Fibroblast of lung (primary cell): ENCODE measurements at places on chromosomes 5 and 9. TPM values are rescaled to one million over a fixed set of nuclear protein-coding genes. Genes with fewer than 3 reads are reported as not detected.

The IFNA13 gene
- not detected in 2 replicates for total RNA-seq

The SERF1B gene
- 14.6 and 19.8 TPM in 2 replicates for total RNA-seq

The SLC34A1 gene
- total RNA-seq, result not detected in 2 replicates

The RIOK2 gene
- total RNA-seq, result 24.6 and 25.4 TPM in 2 replicates

The GLDC gene
- 0.51 and 0.83 TPM in 2 replicates for total RNA-seq

The DBH gene
- not detected in 2 replicates for total RNA-seq

The CER1 gene
- not detected in 2 replicates for total RNA-seq

The IGFBPL1 gene
- total RNA-seq, result not detected in 2 replicates

The SPINK5 gene
- total RNA-seq, result not detected in 2 replicates

The ABO gene
- total RNA-seq, result not detected in 2 replicates

The ANKS6 gene
- total RNA-seq, result 9.6 and 10.3 TPM in 2 replicates

The MARCHF11 gene
- not detected in 2 replicates for total RNA-seq

The OBP2B gene
- total RNA-seq, result not detected in 2 replicates

The NUTM2F gene
- total RNA-seq, result not detected in 2 replicates

DNA sequence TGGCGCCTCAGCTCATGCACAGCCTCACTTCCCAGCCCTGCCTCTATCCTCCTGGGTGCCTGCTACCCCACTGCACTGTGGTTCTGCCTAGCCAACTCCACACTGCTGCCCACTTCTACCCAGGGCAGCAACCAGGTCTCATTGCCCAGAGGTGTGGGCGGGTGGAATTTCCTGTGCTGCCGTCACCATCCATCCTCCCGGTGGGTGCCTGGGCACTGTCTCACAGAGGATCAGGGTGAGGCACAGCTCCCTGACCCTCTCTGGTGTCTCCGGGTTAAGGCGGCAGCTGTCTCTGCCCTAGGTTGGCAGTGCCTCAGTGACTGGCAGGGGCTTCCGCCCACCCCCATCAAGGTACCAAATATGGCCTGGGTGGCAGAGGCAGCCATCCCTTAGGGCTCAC is 4.3 kb upstream of the MTMR12 start:
- DNase-seq, result no peak

- peak; percentile 97 for DNase-seq
These were observed 100.4 kb downstream of the PDE4D start for GRCh38 chr5:59792983-59793585.

DNA sequence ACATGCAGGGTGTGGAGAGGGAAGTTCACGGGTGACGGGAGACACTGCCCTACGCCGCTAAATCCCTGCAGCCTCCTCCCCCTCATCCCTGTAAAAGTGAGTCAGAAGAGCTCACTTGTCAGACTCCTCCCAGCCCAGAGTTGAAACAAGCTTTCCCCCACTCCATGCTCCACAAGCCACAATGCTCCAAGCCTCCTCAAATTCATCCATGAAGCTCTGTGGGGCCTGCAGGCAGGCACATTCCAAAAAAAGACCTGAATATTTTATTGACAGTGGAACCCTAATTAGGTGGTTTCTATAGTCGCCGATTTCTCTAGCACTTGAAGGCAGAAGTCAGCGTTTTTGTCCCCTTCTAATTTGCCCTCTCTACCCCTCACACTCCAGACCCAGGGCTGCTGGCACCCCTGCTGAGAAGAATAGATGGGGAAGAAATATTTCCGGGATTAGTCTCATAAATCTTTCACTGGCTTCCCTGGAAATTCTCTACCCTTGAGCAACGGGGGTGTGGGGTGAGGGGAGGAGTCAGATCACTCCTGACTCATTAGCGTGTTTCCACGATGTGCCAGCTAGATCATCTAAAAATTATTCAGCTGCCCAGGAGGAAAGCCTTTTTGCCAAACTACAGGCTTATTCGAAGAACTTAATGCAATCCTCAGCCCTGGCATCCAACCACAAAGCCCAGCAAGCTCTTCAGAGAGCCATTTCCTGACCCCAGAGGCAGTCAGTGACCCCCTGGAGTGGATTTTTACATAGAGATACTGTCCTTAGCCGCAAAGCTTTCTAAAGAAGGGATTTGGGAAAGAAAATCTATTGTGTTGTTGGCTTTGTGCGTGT is 97.1 kb downstream of the ENC1 start:
- peak; percentile 97 for DNase-seq

GRCh38 chr5:65017636-65018035 is 248.9 kb downstream of the CWC27 start:
- no peak for DNase-seq

GRCh38 chr5:14414007-14414406 is 167.6 kb upstream of the OTULINL start:
- DNase-seq, result no peak

GRCh38 chr5:128905568-128906110 is 59.6 kb upstream of the SLC27A6 start:
- DNase-seq, result peak; percentile 77

DNA sequence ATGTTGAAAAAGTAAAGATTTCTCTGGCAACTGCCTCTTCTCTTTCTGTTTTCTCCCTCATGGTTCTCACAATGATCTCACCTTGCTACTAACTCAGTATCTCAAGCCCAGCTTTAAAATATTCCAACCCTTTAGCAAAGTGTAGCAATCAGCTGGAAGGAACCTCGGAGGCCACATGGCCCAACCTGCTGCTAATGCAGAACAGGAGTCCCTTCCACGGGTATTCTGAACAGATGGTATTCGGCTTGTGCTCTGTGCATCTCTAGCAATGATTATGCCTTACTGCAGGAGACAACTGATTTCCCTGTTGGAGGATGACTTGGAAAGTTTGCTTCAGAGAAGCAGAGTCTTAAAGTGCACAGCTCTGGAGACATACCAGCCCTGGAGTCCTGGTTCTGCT is 151.8 kb upstream of the PPP1R2B start:
- no peak for DNase-seq

GRCh38 chr9:121505903-121506735 is 6.5 kb upstream of the GGTA1 start:
- no peak for DNase-seq

GRCh38 chr9:13395156-13395555 is 115.7 kb upstream of the MPDZ start:
- no peak for DNase-seq

DNA sequence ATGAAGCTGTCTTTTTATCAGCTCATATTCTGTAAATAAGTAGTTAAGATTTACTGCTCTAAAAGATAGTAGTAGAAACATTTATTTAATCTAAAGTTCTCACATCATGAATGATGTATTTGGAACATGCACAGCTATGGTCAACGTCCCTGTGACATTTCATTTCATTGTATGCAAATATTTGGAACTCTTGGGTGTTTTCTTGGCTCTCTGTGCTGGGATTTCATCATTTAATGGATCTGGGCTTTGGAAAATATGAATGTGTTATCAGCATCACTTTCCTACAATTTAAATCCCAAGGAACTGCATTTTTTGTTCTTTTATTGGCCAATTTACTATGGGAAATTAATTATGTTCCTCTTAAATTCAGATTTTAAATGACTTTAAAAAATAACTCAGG is 462.9 kb downstream of the SEMA5A start:
- no peak for DNase-seq

- DNase-seq, result no peak
These were observed 20.8 kb upstream of the ADRB2 start for GRCh38 chr5:148805326-148806290.

- peak; percentile 100 for DNase-seq
These were observed 473.6 kb upstream of the TNC start for GRCh38 chr9:115591584-115591984.

DNA sequence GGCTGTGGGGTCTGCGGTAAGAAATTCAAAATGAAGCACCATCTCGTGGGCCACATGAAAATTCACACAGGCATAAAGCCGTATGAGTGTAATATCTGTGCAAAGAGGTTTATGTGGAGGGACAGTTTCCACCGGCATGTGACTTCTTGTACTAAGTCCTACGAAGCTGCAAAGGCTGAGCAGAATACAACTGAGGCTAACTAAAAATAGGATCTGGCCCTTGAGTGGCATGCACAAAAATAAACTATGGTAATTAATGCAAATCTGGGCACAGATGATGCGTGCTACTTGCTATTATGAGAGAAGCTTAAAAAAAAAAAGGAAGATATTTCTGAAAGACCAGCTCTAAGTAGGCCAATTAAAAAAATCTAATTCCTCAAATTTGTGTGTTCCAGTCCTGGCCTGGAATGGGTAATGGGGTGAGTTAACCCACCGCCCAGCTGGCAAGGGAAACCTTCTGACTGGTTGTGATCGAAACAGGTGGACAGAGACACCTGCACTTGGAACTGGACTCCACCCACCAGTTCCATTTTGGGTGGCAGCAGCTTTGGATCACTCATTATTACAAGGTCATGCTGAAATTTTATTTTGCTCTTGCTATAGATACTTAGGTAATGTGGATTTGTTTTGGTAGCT is 26.6 kb upstream of the ZBTB34 start:
- no peak for DNase-seq

- DNase-seq, result no peak
These were observed 579 bp upstream of the FAM78A start for GRCh38 chr9:131276891-131277286.

- DNase-seq, result peak; percentile 80
These were observed 484.9 kb downstream of the BNC2 start for GRCh38 chr9:16385590-16385989.

GRCh38 chr9:128337936-128338335 is 2.4 kb upstream of the SLC27A4 start:
- DNase-seq, result no peak

GRCh38 chr5:125497651-125498050 is 751.2 kb upstream of the ZNF608 start:
- no peak for DNase-seq

GRCh38 chr9:109520475-109521132 is 22.5 kb upstream of the PTPN3 start:
- peak; percentile 76 for DNase-seq

- DNase-seq, result no peak
These were observed 11.1 kb upstream of the NKX2-5 start for GRCh38 chr5:173246135-173246495.

GRCh38 chr9:93673021-93673838 is 96.8 kb downstream of the PHF2 start:
- no peak for DNase-seq

DNA sequence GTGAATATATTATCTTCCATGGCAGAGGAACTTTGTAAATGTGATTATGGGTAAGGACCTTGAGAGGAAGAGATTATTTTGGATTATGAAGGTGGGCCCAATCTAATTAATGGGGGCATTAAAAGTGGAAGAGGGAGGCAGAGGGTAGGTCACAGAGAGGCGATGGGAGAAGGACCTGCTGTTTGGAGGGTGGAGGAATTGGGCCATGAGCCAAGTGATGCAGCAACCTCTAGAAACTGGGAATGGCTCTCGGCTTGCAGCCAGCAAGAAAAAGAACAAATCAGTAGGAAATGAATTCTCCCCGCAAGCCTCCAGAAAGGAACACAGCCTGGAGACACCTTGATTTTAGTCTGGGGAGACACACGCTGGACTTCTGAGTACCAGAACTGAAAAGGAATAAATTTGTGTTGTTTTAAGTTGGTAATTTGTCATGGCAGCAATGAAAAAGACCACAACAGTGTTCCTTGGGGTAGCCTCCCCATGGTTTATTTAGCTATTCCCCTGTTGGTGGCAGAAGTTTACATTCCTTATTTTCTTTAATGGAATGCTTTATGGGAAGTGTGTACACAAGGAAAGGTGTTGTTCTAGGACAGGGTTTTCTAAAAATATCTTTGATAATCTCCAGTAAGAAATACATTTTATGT is 103.6 kb downstream of the HSPA4 start:
- no peak for DNase-seq

DNA sequence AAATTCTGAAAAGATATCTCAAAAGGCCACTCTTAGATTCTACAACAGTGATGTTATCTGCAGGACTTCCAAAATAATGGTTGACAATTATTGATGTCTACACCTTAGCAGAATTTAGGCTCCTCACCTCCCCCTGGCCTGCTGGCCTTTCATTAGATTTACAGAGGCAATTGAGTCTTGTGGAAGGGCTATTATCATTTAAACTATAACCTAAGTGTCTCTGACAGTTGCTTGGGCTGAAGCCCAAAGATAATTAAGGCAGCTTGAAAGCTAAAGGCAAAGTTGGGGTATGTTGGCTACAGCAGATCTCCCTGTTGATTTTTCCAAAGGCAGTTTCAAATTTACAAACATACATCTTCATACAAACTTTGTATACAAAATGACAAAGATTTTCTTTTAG is 912.3 kb downstream of the TAF11L14 start:
- DNase-seq, result no peak

DNA sequence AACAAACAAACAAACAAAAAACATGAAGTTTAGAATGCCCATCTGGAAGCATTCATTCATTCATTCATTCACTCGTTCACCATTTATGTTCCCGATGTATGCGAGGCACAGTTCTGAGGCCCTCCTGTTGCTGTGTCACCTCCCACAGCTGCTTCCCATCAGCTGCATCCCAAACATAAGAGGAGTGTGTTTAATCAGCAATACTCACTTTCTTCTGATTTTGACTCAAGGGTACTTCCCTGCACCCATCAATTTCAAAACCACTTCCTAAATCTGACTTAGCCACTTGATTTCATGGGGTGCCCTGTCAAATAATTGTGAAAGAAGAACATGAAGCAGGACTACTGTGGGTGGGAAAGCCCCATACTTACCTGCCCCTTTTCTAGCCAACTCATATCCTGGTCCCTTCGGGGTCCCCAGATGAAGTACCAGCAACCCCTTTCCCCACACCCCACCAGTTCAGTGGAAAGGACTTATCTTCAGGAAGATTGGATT is 128.0 kb upstream of the IL12B start:
- no peak for DNase-seq

DNA sequence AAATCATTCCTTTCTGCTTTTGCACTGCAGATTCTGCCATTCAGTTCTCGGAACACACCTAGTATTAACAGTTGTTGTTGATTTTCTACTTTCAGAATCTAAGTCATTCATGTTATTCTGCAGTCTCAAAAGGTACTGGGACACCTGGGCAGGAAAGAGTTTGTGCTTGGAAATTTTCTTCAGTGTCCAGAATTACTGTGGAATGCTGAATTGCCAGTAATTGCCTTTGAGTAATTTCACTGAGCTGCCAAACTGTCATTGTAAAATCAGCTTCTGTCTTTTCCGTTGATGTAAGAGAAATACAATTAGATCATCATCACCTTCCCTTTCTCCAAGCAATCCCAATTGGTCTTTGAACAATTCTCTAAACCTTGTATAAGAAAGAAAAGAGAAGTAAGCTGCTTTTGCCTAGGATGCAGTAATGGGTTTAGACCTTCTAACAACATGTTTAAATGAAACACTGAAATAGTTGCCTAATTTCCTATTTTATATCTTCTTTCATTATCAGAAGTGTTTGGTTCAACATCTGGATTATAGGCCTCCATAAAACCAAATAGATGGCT is 75.7 kb upstream of the TGFBR1 start:
- DNase-seq, result no peak

- DNase-seq, result no peak
These were observed 64.7 kb upstream of the SELENOP start for GRCh38 chr5:42876375-42876844.

DNA sequence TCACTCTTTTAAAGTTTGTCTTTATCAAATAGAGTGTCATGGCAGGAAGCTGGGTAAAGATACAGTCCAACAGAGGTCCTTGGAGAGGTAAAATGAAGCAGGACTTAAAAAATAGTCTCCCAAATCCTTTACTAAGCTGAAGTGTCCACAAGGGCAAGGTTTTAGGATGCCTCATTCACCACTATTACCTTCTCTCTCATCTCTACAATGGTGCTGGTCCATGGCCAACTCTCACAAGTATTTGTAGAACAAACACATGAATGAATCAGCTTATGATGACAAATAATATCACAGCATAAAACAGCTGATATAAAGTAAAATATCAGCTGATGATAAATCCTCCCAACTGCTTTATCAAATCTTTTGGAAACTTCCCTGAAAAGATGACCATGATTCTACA is 162.3 kb upstream of the ZNF462 start:
- no peak for DNase-seq

GRCh38 chr9:136455043-136456002 is 15.7 kb upstream of the INPP5E start:
- DNase-seq, result no peak

GRCh38 chr9:80957801-80958200 is 731.5 kb downstream of the TLE1 start:
- peak; percentile 39 for DNase-seq
